ENCODE measurements at places on chromosomes 4 and X.
A peak's percentile ranks its signal among the peaks of the same experiment; 100 is the strongest.

DNA sequence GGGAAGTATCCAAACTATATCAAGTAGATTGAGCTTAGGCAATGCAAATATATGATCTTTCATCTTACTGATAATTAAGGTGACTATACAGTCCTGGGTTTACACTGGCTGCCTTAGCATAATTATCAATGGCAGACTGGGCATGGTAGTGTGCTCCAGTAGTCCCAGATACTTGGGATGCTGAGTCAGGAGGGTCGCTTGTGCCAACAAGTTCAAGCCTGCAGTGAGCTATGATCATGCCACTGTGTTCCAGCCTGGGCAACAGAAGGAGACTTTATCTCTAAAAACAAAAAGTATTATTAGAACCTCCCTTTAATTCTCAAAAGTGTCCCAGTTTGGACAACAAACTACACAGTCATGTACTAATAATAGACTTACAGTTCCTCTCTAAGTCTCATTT, 99.4 kb upstream of the RASGEF1B start:
- DNase-seq: no peak

DNA sequence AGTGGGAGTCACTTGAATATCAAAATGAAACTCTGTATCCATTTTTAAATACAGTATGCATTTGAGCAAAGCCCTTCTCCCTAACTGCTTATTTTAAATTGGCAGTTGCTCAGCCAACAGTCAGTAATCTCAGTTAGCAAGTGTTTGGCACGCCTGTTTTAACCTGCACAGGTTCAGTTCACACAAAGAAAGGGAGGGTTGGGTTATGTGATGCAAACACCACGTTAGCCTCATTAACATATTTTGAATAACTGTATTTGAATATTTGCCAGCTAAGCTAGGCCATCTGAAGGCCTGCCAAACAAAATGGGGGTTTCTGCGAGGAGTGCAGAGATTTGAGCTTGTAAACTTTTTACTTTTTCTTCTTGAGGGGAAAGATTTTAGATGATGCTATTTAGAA, 19.8 kb downstream of the GAB1 start:
- no peak for DNase-seq

DNA sequence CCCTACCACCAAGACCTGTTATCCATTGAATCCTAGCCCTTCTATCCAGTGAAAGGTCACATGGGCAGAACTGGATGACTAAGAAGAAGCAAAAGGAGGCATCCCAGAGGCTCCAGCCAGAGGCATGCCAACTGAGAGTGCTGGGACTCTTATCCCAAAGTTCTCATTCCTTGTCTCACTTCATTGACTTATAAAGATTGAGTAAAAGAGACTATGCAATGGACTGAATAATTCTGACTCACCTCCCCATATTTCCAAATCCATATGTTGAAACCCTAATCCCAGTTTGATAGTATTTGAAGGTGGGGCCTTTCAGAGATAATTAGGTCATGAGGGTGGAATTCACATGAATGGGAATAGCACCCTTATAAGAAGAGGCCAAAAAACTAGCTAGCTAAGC, 131.4 kb downstream of the COL25A1 start:
- no peak for DNase-seq

- no peak for DNase-seq
These were observed 3.2 kb downstream of the CASP3 start for GRCh38 chr4:184645904-184646610.

DNA sequence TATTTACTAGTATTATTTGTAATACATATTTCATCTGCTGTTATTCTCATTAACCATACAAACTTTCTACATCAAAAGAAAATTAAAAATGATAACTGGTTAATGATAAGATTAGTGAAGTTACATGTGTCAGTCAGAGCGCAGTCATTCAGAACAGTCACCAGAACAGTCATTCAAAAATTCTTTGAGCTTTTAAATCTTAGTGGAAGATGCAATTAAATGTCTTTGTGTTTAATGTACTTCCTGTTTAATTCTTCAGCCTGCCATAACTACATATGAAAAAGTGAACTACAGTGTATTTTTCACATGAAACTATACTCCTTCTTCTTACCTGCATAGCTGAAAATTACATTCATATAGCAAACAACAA, 179.7 kb upstream of the NDST4 start:
- no peak for DNase-seq

DNA sequence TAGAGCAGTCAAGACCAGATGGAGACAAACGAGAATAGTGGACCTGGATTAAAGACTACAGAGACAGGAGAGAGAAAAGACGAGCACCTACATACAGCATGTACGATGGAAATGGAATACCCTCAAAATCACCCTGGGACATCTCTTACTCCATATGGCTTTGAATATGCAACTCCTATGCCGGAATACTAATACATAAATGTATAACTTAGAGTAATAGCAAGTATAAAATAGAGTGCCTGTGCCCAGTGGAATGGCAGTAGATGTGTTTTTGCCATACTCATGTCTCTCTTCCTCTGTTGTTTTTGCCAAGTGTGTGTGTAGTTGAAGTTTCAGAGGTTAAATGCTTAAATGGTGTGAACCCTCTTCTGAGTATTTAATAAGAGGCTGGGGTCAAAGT, 39.8 kb upstream of the LIMCH1 start:
- no peak for DNase-seq

- DNase-seq: no peak
These were observed 36.5 kb downstream of the DCHS2 start for GRCh38 chr4:154455111-154455510.

DNA sequence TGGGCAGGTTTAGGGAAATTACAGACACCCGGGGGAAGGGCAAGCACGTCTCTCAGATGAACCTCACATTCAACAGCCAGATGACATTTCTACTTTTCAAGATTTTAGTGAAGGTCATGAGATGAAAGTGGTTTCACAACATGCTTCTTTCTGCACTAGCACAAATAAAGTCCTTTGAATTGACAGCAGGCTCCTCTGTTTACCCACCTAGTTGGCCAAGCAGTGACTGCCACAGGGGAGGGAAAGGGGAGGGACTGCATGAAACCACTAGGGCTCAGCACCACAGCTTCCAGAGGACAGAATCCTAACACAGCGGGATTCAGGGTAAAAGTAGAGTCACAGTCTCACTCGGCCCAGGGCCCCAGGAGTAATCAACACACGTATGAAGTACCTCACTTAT, 6.2 kb downstream of the RAB40A start:
- no peak for DNase-seq

DNA sequence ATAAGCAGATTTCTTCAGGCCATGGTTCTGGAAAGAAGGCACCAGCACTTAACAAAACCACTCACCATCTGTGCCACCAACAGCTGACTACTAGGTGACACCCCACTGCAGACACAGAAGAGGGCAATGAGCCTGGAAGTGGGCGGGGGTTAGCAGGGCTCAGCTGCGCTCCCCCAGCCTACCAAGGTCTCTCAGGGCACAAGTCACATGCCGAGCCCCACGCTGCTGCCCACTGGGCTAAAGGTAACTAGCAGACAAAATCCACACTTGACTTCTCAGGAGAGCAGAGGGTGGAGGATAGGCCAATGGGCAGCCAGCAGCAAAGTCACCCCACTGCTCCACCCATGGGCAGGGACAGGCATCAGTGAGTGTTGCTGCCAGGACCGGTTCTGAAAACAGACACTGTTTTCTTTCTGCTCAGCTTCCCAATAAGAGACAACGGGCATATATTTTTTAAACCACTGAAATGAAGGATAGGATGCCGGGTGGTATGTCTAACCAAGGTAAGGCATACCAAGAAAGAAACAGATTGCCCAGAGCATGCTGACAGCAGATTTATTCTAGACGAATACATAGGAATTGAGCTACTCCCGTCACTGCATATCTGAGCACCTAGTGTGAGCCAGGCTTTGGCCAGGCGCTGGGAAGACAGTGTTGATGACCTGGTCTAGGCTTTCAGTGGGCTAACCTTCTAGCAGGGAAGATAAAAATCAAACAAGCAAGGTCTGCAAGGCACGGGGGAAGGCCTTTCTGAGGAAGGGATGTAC, 20.1 kb downstream of the ACSL1 start:
- peak; percentile 26 for DNase-seq

- no peak for DNase-seq
These were observed 226.6 kb downstream of the KDR start for GRCh38 chr4:54898656-54899340.

DNA sequence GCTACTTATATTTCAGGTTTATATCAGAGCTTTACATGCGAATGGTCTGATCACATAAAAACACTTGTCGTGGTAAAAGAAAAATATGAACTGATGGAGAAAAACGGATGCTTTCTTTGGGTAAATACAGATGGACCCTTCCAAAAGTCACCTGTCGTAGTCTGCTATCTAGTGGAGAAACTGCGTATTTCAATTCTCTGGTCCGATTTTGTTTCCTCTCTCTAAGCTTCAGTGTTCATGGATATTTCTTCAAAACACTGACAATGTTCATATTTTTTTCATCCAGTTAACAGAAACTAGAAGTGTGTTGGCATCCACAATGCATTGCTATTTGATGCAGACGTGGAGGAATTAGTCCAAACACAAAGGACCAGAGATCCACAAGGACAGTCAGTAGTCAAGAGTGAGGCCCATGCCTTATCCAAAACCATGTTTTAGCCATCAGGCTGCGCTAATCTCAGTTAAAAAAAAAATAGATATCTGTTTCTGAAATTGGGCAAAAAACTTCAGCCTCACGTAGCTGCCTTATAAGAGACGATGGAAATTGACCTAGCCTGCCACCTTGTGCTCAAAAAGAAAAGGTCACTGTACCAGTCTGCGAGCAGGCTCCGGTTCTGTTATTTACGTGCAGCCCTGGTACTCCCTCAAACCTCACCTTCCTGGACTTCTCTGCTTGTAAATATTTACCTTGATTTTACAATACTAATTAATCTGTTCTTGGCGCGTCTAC, 16.0 kb downstream of the MEPE start:
- DNase-seq: peak; percentile 70

DNA sequence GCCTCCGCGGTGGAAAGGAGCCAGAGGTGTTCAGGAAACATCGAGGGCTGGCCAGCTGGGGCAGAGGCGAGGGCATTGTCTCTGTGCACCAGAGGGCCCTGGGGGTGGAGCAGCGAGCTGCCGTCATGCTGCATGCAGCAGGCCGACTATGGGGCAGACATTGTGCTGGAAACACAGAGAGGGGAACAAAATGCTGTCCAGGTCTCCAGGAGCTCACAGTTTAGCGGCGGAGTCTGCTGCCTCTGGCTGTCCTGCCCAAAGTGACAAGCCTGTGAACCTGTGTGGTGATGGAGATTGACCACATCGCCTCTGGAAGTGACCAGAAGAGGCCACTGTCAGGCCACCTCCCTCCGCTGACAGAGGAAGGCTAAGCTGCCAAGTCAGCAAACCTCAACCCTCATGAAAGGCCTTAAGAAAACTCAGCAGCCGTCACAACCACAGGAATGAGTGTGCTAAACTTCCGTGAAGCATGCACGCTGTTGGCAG, 20.1 kb upstream of the SASH3 start:
- no peak for DNase-seq

DNA sequence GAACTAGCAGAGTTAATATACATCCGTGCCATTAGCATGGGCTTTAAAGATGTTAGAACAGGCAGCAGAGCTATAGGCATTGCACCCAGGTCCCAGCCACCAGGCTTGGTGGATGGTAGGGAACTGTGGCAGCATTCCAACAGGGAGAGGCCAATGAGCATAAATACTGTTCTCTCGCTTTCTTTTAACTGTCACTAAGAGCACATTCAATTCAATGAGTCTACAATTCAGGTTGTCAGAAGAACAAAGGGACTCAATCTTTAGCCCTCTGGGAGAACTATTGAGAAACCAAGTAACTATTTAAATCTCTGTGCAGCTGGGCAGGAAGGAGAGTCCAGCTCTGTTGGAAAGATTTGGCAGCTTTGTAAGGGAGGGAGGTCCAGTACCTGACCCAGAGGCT, 165.6 kb downstream of the CHIC1 start:
- DNase-seq: no peak

DNA sequence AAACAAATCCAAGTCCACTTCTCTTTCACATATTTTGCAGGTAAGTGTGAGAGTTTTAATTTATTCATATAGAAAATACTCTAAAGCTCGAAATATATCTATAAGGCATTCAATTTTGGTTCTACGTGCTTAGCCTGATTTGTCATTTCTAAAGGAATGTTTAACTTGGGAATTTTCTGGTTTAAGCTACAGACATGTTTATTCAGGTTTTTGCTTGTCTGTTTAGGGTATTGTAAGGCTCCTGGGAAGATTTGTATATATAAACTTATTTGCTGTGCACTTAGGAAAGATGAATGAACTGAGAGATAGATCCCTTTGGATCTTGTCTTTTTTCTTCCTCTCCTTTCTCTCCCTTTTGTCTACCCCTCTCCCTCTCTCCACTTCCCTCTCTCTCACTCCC, 185.9 kb upstream of the NEIL3 start:
- DNase-seq: no peak

DNA sequence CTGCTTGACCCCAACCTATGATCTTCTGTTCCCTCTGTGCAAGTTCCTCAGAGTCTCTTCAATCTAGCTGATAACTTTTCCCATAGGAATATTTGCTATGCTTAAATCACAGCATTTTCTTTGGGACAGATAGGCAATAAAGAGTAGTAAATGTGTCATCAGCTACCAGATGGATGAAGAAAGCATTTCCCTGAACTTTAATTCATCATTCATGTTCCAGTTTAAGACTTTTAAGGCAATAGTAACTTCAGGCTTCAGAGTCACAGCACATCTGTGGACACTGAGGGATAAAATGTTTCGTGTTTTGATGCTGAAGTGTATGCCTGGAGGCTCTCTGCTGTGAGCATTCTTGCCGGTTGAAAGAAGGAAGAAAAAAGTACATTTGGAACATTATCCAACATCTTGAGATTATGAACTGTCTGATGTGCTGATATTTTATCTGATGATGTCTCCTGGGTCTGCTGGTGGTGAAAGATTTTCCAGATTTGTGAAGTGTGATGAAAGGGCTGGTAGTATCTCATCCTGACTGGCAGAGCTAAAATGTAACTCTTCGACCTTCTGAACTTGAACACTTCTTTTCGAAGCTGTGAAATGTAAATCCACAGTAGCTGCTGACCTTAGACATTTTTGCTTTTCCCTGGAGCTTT, 133.7 kb downstream of the DCLK2 start:
- no peak for DNase-seq

DNA sequence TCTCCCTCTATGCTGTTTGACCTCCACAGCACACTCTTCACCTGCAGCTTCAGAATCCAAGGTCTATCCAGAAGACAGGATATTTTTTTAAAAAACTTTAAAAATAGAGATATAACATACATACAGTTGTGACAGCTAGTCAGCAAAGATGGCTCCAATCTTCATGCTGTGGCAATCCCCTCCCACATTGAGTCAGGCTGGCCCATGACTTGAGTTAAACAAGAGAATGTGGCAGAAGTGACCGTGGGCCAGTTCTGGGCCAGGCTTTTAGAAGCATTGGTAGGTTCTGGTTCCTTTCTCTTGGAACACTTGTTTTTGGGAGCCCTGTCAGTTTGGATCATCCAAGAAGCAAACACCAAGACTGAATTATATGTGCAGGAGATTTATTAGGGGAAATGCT, 36.1 kb upstream of the REPS2 start:
- DNase-seq: no peak

DNA sequence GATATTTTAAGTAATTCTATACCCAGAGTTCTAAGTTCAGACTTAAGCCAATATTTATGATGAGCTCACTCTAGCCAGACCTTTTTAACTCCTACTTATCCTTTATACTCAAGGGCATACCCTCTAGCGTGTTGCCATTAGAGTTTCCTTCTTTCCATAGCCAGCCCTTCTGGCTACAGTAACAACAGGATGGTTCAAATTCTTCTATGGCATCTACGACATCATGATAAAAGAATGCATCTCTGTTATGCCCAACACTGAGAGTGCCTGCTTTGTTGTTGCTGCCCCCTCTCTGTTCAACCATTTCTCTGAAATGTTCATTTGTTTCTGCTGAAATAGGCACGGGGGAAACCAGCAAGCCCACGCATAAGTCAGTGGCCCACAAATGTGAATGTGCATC, 104.5 kb downstream of the UBE2NL start:
- DNase-seq: no peak

GRCh38 chr4:169174247-169174646, 96.5 kb downstream of the SH3RF1 start:
- no peak for DNase-seq
